ENCODE measurements at places on chromosomes 1 and 21. TPM values are rescaled to one million over a fixed set of nuclear protein-coding genes. Genes with fewer than 3 reads are reported as not detected.

- DNase-seq = no peak
Observed at GRCh38 chr1:145892486-145893087, 6.9 kb upstream of the ANKRD35 start.

DNA sequence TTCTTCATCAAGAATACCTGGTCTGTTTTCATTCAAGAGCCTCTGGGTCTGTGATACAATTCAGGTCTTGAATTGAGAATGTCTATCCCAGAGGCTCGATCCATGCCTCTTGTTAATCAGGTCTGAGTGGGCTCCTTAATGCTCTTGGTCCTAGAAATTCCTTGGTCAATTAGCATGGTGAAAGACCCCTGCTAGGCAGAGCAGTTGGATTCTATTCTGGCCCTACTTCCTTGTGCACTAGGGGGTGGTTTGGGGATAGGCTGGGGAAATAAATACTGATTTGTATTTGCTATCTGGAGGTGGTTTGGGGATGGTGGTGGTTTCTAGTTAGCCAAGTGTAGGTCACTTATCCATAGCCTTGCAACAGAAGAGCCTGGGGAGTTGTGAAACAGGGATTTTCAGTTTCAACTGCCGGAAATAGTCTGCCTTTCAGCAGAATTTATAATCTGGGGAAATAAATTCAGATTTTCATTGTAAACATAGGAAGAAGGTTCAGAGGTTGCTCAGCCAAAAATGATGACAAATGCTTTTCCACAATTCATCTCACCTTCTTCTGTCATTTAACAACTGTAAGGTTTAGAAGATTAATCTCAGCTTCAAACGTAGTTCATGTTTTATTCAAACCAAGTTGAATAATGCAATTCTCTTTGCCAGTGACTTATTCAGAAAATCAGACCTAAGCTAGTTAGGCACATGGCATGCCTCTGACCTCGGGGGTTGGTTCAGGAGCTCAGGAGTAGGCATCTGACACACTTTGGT lies 22.2 kb upstream of the SCAF4 start:
- DNase-seq = no peak

DNA sequence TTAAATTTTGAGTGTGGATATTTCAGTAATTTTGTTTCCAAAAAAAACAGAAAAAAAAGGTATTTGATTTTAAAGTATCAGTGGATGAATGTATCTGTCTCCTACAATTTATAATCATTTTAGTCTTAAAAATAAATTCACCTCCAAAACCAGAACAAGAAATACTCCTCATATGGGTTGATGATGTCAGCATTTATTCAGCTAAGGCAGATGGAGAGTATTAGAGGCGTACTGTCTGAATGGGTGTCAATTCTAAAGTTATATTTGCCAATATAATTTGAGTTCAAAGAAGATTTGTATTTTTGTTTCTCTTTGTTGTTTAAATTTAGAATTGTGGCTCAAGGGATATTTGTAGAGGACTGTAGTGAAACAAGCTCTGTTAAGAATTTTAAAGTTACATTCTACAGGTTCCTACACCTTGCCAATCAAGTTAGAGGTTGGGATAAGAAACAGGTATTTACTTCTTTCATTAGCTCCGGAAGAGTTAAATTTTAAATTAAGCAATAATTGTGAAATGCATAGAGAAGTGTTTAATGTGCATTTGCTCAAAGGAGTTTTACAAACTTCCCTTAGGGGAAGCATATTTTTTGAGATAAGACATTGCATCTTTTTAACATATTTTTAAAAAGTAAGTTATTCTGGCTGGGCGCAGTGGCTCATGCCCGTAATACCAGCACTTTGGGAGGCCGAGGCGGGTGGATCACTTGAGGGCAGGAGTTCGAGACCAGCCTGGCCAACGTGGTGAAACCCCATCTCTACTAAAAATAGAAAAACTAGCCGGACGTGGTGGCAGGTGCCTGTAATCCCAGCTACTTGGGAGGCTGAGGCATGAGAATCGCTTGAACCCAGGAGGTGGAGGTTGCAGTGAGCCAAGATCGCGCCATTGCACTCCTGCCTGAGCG lies 1.2 kb downstream of the PLA2G4A start:
- no peak for DNase-seq

Gene CCSAP
- 2.7 TPM for total RNA-seq
